Chondrocyte (in vitro differentiated cells): ENCODE measurements at places on chromosomes 7 and 10. TPM values are rescaled to one million over a fixed set of nuclear protein-coding genes. Genes with fewer than 3 reads are reported as not detected.

DNA sequence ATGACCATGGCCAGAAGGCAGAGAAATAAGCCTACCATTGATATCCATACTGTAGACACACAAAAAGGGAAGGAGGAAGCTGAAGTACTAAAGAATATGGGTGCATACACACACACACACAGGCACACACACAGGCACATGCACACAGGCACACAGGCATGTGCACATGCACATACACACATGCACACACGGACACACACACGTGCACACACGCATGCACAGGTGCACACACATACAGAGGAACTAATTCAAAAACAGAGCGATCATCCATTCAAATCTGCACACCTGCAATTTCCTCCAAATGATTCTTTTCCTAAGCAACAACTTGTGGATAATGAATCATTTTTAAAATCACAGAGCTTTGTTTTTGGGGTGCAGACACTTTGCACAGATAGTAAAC lies 166.7 kb upstream of the ADARB2 start:
- no peak overlapping the region for H3K4me3 ChIP-seq
- no peak for DNase-seq
- no peaks in the 10 kb centered on the region for H3K4me1 ChIP-seq
- H3K36me3 ChIP-seq = no peaks in the 10 kb centered on the region

GRCh38 chr10:31745612-31746376 lies 182.8 kb downstream of the ARHGAP12 start:
- no peak overlapping the region for H3K4me3 ChIP-seq
- peaks cover 29% of the 10 kb centered on the region for H3K4me1 ChIP-seq

- peaks cover 3% of the 10 kb centered on the region for H3K4me1 ChIP-seq
- no peak for DNase-seq
- H3K4me3 ChIP-seq = no peak overlapping the region
- no peaks in the 10 kb centered on the region for H3K27me3 ChIP-seq
- H3K27ac ChIP-seq = no peak overlapping the region
- peaks cover 3% of the 10 kb centered on the region for H3K36me3 ChIP-seq
These were observed 10.9 kb upstream of the KCNMA1 start for GRCh38 chr10:77648472-77648871.

GRCh38 chr7:131630427-131630826 lies 74.0 kb upstream of the PODXL start:
- DNase-seq = no peak
- no peak overlapping the region for H3K4me3 ChIP-seq
- no peaks in the 10 kb centered on the region for H3K27me3 ChIP-seq
- H3K36me3 ChIP-seq = no peaks in the 10 kb centered on the region
- H3K4me1 ChIP-seq = peaks cover 63% of the 10 kb centered on the region

DNA sequence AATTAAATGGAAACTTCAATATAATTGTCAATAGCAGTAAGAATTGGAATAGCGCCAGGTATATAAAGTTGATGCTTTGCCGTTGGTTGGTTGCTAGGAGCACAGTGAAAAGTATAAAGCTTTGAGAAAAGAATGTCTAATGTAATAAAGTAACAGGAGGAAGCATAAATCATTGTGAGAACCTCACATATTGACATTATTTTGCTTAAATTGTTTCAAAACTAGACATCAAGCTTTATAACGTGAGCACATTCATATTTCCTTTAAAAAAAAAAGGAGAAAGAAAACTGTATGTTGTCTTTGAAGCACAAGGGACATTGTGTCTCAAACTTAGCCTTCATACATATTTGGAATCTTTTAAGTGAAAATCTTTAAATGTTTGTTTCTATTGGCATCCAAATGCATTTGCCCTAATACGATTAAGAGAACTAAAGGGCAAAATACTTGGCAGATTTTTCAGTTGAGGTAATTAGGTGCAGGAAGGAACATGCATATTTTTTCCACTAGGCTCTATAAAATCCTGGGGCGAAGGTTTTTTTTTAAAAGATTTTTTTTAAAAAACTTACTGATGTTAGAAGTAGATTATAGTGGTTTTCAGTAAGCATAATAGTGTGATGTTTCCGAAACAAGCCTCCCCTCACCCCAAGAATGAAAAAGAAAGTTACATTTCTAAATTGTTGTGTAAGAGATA lies 92.4 kb downstream of the ARID5B start:
- H3K36me3 ChIP-seq = peaks cover 5% of the 10 kb centered on the region
- peak overlapping the region; percentile 35 for H3K4me3 ChIP-seq
- H3K27ac ChIP-seq = peak overlapping the region; percentile 84
- no peaks in the 10 kb centered on the region for H3K27me3 ChIP-seq
- peaks cover 57% of the 10 kb centered on the region for H3K4me1 ChIP-seq
- DNase-seq = no peak

DNA sequence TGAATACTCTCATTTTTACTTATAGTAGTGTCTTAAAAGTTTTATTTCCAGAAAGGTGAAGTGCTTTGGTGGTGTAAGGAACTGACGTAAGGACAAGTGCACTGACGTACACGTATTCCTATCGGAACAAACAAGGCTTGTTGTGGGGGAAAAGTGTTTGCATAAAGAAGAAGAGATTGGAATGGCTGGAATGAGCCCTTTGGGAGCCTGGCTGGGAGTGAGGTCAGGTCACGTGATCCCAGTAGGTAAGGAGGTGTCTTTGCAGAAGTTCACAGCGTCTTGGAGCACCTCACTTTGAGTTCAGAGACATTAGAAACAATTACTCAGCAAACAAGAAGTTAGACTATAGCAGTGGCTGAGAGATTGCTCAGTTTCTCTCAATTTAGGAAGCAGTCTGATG lies 104.2 kb downstream of the CCDC3 start:
- no peak overlapping the region for H3K27ac ChIP-seq
- no peak overlapping the region for H3K4me3 ChIP-seq
- no peak for DNase-seq
- H3K4me1 ChIP-seq = peaks cover 6% of the 10 kb centered on the region

GRCh38 chr7:46150721-46151120 lies 229.6 kb upstream of the IGFBP3 start:
- H3K36me3 ChIP-seq = peaks cover 4% of the 10 kb centered on the region
- no peaks in the 10 kb centered on the region for H3K27me3 ChIP-seq
- DNase-seq = no peak
- H3K27ac ChIP-seq = peak overlapping the region; percentile 25
- peaks cover 63% of the 10 kb centered on the region for H3K4me1 ChIP-seq

DNA sequence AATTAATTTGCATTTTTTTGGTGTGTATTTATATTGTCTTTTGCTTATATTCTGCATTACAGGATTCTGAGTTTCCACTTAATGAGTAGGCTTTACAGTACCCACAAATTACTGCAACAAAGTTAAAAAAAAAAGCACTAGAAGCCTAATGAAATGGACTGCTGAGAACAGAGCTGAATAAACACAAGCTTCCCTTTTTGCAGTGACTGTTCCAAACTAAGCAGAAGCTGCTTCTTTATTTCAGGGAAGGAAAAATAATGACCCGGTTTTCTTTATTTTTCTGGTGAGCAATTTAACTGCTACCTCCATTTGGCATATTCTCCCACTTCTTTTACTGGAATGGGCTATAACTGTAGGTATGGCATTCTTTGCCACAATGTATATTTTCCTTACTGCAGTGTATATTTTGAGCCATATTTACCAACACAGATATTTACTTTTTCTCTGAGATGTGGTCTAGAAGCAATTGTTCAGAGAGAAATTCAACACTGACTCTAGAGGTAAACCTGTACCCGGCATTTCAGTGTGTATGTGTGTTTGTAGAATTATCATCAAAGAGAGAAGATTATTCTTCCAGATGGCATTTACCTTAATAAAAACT lies 56.9 kb downstream of the HDAC9 start:
- no peaks in the 10 kb centered on the region for H3K27me3 ChIP-seq
- H3K4me3 ChIP-seq = no peak overlapping the region
- peaks cover 64% of the 10 kb centered on the region for H3K4me1 ChIP-seq
- peak overlapping the region; percentile 52 for H3K27ac ChIP-seq

GRCh38 chr10:126062131-126063032 lies 166.0 kb downstream of the FANK1 start:
- peaks cover 10% of the 10 kb centered on the region for H3K36me3 ChIP-seq
- no peak for DNase-seq
- no peaks in the 10 kb centered on the region for H3K27me3 ChIP-seq
- H3K27ac ChIP-seq = peak overlapping the region; percentile 98
- no peak overlapping the region for H3K4me3 ChIP-seq

DNA sequence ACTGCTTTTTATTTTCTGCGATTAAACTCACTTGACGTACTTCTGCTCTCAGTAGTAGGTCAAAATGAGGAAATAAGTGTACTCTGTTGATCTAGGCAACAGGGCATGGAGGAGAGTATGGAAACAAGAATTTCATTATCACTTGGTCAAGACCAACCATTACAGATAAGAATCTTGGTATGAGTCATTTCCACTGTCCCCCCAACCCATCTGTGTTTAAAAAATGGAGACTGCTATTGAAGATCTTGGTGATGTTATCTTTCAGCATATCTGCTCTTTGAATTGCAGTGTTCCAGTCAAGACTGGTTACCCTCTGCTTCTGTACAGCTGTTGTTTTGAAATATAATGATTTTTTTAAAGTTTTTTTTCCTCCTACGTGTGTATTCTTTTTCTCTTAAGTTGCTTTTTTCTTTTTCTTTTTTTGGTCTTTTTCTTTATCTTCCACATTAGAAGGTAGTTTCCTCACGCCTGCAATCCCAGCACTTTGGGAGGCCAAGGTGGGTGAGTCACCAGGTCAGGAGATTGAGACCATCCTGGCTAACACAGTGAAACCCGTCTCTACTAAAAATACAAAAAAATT lies 11.7 kb downstream of the STAM start:
- H3K27ac ChIP-seq = peak overlapping the region; percentile 66
- H3K4me1 ChIP-seq = peaks cover 63% of the 10 kb centered on the region
- H3K4me3 ChIP-seq = no peak overlapping the region
- peaks cover 6% of the 10 kb centered on the region for H3K36me3 ChIP-seq

DNA sequence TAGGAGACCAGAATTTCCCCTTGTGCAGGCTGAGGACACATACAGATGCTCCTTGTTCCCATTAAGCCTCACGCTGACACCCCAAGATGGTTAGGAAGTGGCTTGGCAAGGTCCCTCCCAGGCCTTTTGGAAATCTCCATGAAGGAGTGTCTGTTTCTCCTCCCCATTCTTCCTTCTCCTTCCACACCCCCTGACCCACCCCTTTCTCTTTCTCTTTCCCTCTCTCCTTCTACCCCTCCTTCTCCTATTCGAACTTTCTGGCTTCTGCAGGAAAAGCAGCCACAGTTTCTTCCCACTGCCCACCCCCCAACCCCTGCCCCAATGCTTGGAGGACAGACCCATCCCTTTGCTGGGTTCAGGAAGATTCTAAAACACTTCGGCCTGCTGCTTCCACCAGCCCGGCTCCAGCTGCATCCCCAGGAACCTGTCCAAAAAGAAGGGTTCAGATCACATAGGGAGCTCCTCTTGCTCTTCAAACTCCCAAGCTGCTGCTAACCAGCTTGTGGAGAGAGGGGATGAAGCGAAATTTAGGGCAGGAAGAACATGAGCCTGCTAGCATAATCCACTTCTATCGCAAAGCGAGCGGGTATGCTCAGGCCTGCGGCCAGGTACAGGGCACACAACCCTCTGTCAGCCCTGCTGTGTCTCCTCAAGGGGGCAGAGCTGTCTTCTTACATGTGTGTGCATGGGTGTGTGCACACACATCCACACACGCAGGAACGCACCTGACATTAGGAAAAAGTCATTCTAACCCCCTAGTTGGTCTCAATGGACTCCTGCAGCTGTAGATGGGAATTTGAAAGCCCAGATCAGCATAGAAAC lies 80.4 kb downstream of the PPP1R3C start:
- no peaks in the 10 kb centered on the region for H3K27me3 ChIP-seq
- no peak overlapping the region for H3K27ac ChIP-seq
- H3K4me1 ChIP-seq = peaks cover 27% of the 10 kb centered on the region

DNA sequence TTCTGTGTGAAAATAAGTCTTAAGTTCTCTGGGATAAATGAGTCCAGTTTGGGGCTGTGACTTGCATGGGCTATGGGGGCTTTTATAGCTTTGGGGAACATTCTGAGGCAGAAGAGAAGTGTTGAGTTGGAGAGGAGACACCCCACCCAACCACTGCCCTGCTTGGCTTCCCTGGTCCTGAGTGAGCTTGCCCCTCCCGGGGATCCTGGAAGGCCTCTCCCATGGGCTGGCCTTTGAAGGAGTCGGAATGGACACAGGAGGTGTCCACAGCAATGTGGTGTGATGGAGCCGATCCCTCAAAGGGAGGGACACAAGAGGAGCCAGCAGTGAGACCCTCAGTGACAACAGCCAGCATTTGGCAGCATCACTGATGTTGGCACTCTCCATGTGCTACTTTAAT lies 89.8 kb downstream of the GLRX3 start:
- DNase-seq = peak; percentile 65
- H3K27me3 ChIP-seq = no peaks in the 10 kb centered on the region
- H3K4me1 ChIP-seq = no peaks in the 10 kb centered on the region
- H3K27ac ChIP-seq = no peak overlapping the region
- no peak overlapping the region for H3K4me3 ChIP-seq

DNA sequence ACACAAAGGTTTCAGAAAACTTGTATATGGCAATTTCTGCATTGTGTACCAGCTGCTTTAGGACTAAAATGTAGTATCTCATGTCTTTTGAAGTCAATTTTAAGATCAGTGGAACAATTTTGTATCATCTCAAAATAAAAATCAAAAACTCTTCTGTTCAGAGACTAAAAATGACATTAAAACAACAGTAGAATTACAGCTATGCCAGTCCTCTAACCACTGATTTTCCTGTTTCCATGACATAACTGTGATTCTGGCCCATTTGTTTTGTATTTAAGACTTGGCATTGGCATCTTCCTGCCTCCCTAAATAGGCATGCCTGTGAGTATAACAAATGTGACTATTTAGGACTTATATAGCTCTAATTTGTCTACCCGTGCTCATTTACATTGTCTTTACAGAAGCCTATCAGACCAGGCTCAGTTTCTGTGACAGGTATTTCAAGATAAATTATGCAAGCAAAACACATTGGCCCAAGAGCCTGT lies 29.1 kb upstream of the VPS41 start:
- H3K4me1 ChIP-seq = peaks cover 17% of the 10 kb centered on the region
- H3K36me3 ChIP-seq = no peaks in the 10 kb centered on the region
- peaks cover 6% of the 10 kb centered on the region for H3K27me3 ChIP-seq
- H3K27ac ChIP-seq = no peak overlapping the region
- no peak for DNase-seq

- no peak overlapping the region for H3K4me3 ChIP-seq
- H3K27ac ChIP-seq = no peak overlapping the region
- peaks cover 37% of the 10 kb centered on the region for H3K4me1 ChIP-seq
- H3K36me3 ChIP-seq = peaks cover 2% of the 10 kb centered on the region
- DNase-seq = no peak
These were observed 40.7 kb downstream of the TBC1D12 start for GRCh38 chr10:94443047-94443446.

DNA sequence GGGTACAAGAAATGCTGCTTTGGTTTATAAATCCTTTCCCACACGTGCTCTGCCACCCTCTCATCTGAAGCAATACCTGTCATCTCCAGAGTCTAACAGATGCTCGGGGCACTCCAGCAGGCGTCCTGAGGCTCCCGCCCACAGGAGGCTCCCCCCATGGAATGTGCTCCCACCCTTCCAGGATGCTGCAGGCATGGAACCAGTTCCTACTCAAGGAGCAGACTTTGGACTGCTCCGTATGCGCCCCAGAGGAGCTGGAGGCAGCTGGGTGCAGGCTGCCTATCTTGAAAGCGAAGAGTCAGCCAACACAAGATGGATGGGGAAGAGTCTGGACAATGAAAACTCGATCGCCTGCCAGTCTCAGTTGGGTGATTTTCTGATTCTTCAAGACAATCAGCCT lies 75.4 kb downstream of the VOPP1 start:
- H3K4me3 ChIP-seq = no peak overlapping the region
- H3K4me1 ChIP-seq = no peaks in the 10 kb centered on the region

FAM24B gene
- total RNA-seq = not detected in 3 replicates

RGS10 gene
- 17.8 to 19.7 TPM (median 19.0 TPM) in 3 replicates for total RNA-seq

CCDC172 gene
- not detected in 3 replicates for total RNA-seq

CCL24 gene
- total RNA-seq = not detected in 3 replicates

BTBD16 gene
- total RNA-seq = 0.10 to 0.29 TPM in 2 of 3 replicates, not detected in the other

NPC1L1 gene
- not detected in 3 replicates for total RNA-seq

CALHM2 gene
- 1.3 to 10.9 TPM (median 9.9 TPM) in 3 replicates for total RNA-seq

CTAGE4 gene
- 0.47 TPM in 1 of 3 replicates, not detected in the others for total RNA-seq
